ENCODE measurements at places on chromosomes 16 and 17.

DNA sequence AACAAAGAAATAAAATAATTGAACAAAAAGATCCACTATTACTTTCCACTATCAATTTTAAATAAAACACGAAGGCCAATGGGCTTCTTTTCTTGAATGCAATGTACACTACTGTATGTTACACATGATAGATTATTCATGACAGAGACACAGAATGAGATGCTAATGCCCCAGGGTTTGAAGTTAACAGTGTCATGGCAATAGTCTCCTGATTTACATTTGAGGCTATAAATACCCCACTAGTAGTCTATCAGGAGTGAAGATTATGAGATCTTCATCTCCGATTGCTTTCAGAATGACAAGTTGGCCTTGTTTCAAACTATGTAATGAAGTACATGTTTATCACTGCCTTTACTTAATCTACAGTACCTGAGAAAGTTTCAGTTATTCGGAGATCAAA is 84.4 kb downstream of the RPGRIP1L start:
- no peak for DNase-seq

- no peak for DNase-seq
Measured at GRCh38 chr17:80348551-80349150, 66.3 kb upstream of the ENDOV start.

GRCh38 chr17:76982408-76983074 is 114.3 kb downstream of the MGAT5B start:
- no peak for DNase-seq

- no peak for DNase-seq
Measured at GRCh38 chr16:4431023-4431422, 5.4 kb downstream of the DNAJA3 start.

- DNase-seq = no peak
Measured at GRCh38 chr17:44309472-44309871, 1.1 kb downstream of the RUNDC3A start.

DNA sequence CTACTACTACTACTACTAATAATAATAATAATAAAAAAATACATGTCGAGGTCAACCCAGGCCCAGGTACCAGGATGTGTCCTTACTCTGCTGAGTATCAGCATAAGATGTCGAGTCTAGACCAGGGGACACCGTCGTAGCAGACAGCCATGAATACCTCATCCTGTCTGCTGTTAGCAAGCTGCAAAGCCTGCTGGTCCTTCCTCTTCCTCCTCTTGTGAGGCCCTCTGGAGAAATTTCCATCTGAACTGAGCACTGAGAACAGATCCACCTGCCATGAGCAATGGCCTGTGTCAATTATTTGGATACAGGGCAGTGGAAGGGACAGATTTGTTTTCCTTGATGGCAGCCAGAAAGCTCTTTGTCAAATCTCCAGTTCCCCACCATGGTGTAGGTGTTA is 168.5 kb downstream of the XYLT1 start:
- DNase-seq = no peak

GRCh38 chr17:81239714-81240555 is 817 bp downstream of the NDUFAF8 start:
- DNase-seq = peak; percentile 61

DNA sequence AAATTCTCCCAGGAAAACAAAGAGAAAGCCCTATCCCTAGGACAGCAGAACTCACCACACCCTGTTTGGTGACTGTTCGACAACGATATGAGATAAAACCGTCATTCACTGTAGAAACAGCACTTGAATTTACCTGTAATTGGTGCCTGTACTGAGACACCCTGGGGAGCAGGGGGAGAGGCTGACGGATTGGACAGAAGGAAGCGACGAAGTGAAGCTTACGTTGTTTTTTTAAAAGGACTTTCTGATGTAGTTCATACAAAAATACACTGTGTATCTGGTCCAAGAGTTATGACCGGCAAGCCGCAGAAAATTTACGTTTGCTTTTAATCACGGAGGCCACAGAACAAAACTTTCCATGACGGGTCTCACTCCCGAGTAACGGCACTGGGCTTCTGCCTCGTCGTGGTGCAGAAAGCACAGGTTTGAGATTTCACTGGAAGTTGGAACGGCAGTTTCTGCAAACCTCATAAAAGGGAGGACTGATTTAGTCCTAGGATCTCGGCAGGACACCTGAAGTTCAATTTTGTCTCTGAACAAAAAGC is 9.7 kb downstream of the NXN start:
- DNase-seq = peak; percentile 79

DNA sequence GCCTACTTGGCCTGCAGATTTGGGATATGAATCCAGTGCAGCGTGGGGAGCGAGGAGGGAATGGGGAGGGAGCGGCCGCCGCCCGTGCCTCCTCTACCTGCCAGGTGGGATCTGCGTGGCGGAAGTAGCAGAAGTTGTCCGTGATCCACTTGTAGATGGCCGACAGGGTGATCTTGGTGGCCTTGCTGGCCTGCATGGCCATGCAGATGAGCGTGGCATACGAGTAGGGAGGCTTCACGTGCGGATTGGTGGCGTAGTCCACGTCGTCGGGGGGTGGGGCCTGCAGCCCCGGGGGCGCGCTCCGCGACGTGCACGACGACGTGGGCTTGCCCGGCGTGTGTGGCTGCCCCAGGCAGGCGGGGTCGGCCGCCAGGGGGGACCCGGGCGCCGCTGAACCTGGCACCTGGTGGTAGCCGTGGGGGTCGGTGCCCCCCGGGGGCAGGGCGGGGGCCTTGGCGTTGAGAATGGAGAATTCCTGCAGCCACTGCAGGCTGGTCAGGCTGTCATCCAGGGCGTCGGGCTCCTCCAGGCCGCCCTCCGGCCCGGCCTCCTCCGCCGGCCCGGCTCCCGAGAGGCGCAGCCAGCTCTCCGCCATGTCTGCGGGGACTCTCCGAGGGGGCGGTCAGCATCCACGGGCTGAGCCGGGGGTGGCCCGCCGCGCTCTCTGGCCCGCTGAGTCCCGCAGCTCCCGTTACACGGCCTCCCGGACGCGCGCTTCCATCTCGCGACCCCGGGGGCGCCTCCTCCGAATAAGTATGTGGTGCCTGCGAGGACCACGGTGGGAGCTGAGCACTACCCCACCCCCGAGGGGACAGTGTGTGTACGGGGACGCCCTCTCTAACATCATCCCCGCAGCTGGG is 1.0 kb downstream of the FOXJ1 start:
- DNase-seq = no peak

- no peak for DNase-seq
Measured at GRCh38 chr17:35291802-35292201, 48.9 kb downstream of the SLFN5 start.

DNA sequence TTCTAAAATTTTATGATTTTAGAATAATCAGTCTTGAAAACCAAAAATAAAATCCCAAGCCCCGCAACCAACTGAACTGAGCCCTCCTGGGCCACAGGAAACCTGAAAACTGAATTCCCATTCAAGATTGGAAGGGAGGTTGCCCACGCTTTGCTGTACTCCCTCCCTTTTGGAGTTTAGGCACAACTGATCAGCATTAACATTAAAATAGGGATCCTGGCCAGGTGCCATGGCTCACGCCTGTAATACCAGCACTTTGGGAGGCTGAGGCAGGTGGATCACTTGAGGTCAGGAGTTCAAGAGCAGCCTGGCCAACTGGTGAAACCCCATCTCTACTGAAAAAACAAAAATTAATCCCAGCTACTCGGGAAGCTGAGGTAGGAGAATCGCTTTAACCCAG is 52.7 kb upstream of the NETO2 start:
- DNase-seq = no peak

DNA sequence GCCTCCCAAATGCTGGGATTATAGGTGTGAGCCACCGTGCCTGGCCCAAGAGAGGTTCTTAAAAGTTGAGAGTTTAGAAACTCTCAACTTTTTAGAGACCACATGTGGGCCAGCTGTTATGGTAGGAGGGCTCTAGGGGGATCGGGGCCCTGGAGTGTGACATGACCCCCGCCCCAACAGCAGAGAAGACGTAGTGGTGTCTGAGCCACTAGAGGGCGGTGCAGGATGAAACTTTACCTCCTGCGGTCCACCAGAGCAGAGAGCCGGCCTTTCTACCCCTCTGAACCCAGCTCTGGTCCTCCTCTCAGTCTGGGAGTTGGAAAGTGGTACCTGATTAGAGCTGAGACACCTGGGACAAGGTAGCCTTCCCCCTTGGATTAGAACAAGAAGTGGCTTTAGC is 7.4 kb downstream of the CDK5RAP3 start:
- DNase-seq = peak; percentile 86

DNA sequence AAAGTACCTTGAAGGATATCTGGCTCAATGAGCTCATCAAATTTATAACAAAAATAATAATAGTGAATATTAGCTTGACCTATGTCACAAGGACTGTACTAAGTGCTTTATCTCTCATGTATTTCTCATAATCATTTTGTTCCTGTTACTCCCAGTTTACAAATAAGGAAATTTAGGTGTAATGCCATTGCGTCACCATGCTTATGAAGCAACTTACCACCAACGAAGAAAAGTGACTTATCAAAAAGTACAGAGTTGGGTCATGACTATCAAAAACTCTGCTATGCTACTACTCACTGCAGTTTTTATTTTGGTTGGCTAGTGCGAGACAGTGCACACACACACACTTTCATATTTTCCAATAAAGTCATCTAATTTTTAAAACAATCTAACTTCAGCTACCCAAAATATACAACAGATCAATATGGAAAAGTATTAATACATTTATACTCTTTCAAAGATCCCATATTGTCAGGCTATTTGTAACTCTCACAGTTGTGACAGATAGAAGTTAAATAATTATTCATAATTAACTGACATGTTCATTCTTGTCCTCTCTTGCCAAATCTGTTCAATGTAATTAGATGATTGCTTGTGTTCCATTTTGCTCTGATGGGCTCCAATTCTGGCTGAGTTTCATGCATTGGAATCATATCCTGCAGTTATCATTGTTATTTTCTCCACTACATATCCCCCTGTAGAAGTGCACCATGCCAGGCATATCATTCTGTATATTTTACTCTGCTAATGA is 119.4 kb downstream of the KCNJ2 start:
- no peak for DNase-seq

DNA sequence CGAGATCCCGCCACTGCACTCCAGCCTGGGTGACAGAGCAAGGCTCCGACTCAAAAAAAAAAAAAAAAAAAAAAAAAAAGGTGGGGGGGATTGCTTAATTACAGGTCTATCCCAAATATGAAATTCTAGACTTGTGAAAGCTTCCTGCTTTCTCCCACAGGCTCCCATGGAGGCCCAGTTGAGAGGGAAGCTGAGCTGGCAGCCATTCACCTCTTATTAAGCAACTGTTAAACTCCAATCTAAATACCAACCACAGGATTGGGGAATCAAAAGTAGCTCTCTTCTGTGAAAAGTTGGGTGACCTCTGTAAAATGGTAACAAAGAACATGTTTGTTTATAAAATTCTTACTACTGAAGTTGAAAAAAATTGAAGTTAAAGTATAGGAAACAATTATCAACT is 45.8 kb upstream of the STAC2 start:
- DNase-seq = no peak

DNA sequence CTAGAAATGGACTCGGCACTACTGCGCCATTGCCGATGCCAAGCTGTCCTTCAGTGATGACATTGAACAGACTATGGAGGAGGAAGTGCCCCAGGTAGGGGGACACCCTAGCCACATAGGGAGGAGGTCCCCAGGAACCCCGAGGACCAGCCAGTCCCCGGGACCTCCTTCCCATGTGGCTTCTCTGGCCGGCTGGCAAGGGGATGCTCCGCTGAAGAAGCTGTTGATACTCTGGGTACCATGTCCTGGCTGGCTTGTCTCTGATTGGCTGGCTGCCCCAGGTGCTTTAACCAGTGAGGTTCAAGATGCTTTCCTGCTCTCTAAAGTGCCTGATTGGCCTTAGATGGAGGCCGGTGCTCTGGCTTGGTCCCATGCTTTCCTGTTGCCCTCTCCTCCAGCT is 103.6 kb downstream of the SDR42E1 start:
- DNase-seq = no peak

DNA sequence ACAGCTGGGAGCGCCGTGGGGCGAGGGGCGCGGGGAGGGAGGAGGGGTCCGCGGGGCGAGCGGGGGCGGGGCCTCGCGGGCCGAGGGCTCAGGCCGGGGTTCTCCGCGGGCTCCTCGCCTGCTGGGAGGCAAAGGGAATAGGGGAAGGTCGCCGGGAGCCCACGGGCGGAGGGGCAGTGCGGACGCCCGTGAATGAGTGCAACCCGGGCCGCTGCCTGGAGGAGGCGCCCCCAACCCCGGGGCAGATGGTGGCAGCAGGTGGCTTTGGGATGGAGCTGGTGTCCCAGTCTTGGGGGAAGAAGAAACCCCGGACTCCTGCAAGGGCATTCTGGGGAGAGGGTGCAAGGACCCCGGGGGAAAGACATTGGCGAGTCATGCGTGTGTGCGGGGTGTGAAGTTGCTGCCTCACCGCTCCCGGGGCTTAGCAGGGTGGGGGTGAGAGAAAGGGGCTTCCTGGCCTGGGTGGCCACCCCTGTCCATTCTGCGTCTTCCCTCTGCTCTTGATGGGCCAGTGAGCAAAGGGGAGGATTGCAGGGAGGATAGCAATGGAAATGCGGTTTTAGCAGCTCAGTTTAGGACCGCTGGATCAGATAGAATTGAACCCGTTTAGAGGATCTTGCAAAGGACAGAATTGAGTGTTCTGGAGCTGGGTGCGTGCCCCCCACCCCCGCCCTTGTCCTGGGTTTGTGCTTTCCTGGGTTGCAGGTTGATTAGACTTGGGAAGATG is 526 bp downstream of the KIAA0513 start:
- DNase-seq = peak; percentile 50

- no peak for DNase-seq
Measured at GRCh38 chr16:85029981-85030401, 2.4 kb downstream of the KIAA0513 start.

DNA sequence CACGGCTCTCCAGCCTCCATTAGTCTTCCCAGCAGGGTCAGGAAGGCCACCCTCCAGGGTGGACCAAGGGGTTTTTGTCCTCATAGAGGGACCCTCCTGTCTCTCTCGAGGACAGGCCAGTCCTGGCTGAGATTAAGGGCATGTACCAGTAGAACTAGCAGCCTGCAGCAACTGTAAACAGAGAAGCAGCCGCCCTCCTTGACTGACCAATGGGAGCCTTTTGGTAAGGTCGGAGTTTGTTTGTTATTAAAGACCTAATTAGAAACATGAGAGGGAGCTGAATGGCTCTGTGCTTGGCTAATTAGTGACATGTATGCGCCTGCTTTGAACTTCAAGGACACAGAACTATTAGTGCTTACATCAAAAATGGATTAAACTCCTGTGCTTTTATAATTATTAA is 80.0 kb downstream of the CCDC182 start:
- DNase-seq = peak; percentile 83

DNA sequence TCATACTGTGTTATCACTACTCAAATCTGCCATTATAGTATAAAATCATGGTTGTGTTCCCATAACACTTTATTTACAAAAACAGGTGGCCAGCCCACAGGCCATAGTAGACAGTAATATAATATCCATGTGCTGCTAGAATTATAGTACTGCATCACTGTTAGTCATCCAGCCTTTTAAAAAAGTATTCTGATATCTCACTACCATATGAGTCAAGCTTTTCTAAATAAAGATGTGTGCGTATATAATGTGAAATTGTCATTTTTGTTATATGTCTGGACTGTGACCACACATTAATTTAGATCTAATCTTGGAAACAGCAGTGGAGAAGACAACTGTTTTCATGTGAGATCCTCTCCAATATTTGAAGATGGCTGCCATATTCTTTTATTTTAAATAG is 1049.1 kb upstream of the GOT2 start:
- no peak for DNase-seq

- no peak for DNase-seq
Measured at GRCh38 chr17:11539637-11540036, 58.6 kb upstream of the DNAH9 start.

- DNase-seq = no peak
Measured at GRCh38 chr16:84082110-84082509, 34.6 kb downstream of the MBTPS1 start.

GRCh38 chr16:57708168-57708567 is 13.6 kb downstream of the DRC7 start:
- no peak for DNase-seq

Measured in NCI-H1417 (cell line).